ENCODE measurements at places on chromosomes 5 and 9.

DNA sequence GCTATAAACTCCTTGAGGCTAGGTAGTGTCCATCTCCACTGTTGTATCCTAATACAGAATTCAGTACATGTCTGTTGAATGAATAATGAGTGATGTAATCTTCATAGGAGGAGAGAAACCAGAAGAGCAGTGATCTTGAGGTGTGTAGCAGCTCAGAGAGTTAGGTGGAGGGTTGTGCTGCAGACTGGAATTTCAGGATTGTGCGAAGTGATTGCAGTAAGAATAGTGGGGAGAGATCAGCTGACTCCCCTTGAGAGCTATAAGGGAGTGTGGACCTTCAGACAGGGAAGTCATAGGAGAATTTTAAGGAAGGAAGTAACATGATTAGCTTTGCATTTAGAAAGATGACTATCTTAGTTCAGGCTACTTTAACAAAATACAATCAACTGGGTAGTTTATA lies 4.4 kb downstream of the SNX24 start:
- DNase-seq, result no peak

GRCh38 chr5:94180761-94181160 lies 437.6 kb downstream of the KIAA0825 start:
- DNase-seq, result no peak

DNA sequence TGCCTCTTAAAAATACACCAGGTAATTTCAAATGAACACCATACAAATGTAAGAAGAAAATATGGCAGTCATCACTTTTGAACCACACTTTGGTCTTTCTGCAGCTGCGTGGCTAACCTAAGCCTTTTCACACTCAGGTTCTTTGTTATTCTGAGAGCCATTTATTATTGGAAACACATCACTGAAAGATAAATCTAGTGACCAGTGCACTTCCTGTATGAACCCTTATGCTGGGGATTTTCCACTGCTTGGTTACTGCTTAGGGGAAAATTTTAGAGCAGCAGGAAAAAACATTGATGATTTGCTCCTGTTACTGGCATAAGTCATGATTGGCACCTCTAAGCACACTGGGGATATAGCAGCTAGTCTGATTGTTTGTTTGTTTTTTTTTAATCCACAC lies 58.6 kb upstream of the RANBP3L start:
- no peak for DNase-seq

DNA sequence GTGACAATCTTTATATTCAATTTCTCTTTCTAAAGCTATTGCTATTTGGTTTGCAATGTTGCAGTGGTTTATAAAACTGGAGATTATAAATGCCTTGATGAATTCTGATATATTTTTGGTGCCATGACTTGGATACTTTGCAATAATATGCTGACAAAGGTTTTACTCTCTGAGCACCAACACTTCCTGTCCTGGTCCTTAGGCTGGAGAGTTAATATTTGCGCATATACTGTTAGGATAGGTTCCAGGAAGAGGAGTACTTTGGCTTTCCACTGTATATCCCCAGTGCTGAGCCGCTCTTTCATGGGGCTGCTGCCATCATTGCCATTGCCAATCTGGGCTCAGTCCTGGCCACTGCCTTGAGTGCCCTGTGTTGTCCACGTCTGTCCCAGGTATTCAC lies 139.6 kb downstream of the ZCCHC7 start:
- no peak for DNase-seq

- no peak for DNase-seq
Measured at GRCh38 chr9:105473221-105473620, 25.4 kb downstream of the FSD1L start.

GRCh38 chr9:72038408-72038807 lies 22.0 kb downstream of the C9orf57 start:
- DNase-seq, result no peak

- DNase-seq, result no peak
Measured at GRCh38 chr5:9928326-9928725, 298.2 kb upstream of the TAS2R1 start.

DNA sequence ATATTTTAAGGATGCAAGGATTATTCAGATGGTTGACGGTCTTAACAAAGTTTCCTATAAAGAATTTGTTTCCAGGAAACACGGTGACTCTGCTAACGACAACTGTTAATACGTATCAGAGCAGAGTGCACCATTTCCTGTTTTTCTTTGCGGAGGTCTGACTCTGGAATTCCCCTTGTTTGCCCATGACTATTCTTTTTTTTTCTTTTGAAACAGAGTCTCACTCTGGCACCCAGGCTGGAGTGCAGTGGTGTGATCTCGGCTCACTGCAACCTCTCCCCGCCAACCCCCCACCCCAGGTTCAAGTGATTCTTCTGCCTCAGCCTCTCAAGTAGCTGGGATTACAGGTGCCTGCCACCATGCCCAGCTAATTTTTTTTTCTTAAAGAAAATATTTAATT lies 115.9 kb downstream of the CDC42SE2 start:
- no peak for DNase-seq

- no peak for DNase-seq
Measured at GRCh38 chr5:111984044-111984443, 227.1 kb upstream of the NREP start.
